ENCODE measurements at places on chromosomes 12 and 14. TPM values are rescaled to one million over a fixed set of nuclear protein-coding genes. Genes with fewer than 3 reads are reported as not detected.

- no peak overlapping the region for H3K27ac ChIP-seq
- DNase-seq = no peak
- peaks cover 40% of the 10 kb centered on the region for H3K36me3 ChIP-seq
- H3K27me3 ChIP-seq = no peaks in the 10 kb centered on the region
- no peak overlapping the region for H3K4me3 ChIP-seq
Observed at GRCh38 chr12:108538146-108538545, 22.8 kb downstream of the SART3 start.

- no peak overlapping the region for H3K27ac ChIP-seq
- no peak overlapping the region for H3K4me3 ChIP-seq
- peaks cover 2% of the 10 kb centered on the region for H3K4me1 ChIP-seq
- DNase-seq = no peak
- H3K36me3 ChIP-seq = no peaks in the 10 kb centered on the region
Observed at GRCh38 chr14:54727929-54728328, 161.0 kb downstream of the SAMD4A start.

- no peak overlapping the region for H3K27ac ChIP-seq
- H3K4me3 ChIP-seq = no peak overlapping the region
- no peak for DNase-seq
Observed at GRCh38 chr14:94361682-94362081, 26.7 kb downstream of the SERPINA1 start.

DNA sequence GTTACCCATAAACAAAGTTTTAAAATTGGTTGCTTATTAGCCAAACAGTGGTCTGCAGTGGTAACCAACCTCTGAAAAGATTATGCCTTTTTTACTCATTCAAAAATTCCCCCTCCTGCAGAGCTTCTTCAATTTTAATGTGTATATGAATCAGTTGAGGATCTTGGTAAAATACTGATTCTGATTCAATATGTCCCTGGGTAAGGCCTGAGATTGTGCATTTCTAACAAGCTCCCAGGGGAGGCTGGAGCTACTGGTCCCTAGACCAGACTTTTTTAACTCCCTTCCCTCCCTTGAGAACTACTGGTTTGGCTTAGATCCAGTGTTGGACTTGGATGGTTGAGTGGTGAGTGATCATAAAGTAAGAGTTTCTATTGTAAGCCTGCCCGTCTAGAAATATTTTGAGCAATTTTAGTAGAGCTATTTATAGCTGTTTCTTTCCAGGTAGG, 90.2 kb downstream of the FUT8 start:
- no peaks in the 10 kb centered on the region for H3K36me3 ChIP-seq
- no peaks in the 10 kb centered on the region for H3K4me1 ChIP-seq
- H3K27me3 ChIP-seq = no peaks in the 10 kb centered on the region
- no peak overlapping the region for H3K27ac ChIP-seq
- H3K4me3 ChIP-seq = no peak overlapping the region

The LBHD2 gene
- not detected for polyA plus RNA-seq

Measured in muscle of leg (tissue), 16 donors.